ENCODE measurements at places on chromosomes 6 and 20. TPM values are rescaled to one million over a fixed set of nuclear protein-coding genes. Genes with fewer than 3 reads are reported as not detected.

DNA sequence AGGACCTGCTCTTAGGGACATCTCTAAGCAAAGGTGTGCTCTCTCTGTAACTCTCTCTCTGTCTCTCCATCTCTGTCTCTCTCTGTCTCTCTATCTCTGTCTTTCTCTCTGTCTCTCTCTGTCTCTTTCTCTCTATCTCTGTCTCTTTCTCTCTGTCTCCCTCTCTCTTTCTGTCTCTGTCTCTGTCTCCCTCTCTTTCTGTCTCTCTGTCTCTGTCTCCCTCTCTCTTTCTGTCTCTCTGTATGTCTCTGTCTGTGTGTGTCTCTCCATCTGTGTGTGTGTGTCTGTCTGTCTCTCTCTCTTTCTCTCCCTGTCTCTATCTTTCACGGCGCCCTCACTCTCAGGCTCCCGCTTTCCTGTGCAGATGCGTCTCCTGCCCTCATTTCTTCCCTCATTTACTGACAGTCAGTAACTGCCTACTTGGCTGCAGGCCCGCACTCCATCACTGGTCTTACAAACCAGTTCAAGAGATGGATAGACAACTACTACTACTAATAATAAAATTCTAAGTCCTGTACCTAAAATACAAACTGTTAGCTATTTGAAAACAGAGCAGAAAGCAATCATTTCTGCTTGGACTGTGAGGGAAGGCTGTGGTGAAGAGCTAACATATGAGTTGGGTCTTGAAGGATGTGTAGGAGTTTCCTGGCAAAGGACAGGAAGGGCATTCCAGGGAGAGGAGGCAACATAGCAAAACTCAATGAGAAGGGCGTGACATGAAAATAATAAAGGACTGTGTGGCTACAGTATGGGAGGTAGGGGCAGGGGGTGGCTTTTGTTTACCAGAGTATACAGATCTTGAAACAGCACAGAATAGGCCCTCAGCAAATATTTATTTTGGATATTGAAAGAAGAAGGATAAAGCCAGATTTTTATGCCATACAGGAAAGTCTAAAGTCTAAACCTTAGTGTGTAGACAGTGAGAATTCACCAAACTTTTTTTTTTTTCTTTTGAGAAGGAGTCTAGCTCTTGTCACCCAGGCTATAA is 67.8 kb upstream of the TAB2 start:
- no peak for DNase-seq

GRCh38 chr6:43871933-43872332 is 101.9 kb downstream of the VEGFA start:
- DNase-seq = no peak

DNA sequence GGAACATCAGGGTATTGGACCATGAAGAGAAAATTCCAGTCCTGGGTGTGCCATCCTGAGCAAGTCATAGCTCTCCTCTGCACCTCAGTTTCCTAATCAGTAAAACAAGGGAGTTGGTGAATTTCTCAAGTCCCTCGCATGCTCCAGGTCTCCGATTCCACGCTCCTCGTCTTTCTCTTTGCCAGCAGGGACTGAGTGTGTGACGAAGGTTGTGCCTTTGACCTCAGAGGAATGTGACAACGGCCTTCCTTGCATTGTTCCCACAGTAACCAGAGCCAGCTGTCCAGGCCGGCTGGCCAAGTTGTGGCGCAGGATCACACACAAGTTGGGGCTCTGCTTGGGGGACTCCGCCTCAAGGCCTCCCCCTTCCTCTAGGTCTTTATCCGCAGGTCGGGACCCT is 217.3 kb downstream of the ATXN1 start:
- no peak for DNase-seq

DNA sequence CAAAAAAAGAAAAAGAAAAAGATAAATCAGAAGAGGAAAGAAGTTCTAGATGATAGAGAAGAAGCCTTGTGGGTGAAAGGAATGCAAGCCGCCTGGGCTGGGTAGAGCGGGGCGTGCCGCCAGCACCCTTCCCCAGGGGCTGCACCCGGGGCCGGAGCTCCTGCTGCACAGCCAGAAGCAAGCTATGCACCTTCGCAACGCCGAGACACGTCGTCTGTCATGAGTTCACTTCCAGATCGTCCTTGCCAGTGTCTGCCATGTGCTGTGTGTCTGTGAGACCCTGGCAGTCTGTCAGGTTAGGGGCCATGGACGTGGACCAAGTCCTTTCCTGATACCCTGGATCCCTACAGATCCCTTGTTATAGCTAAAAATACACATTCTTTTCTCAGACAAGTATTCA is 25.5 kb upstream of the ADRM1 start:
- no peak for DNase-seq

LY86 gene
- 2.3 TPM for total RNA-seq

GRCh38 chr6:3513416-3513815 is 56.6 kb upstream of the SLC22A23 start:
- no peak for DNase-seq

ZSCAN16 gene
- 2.9 TPM for total RNA-seq

DNA sequence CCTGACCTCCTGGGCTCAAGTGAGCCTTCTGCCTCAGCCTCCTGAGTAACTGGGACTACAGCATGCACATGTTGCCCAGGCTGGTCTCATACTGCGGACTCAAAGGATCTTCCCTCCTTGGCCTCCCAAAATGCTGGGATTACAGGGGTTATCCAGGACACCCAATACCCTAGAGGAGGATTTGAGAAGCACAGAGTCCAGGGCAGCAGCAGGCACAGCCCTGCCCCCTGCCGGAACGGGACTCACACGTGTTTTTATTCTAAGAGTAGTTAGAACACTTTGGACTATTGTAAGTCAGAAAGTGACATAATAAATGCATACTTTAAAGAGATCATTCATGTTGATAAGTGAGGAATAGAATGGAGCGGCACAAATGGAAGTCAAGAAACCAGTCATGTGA is 80.2 kb downstream of the C6orf118 start:
- DNase-seq = no peak

EYS gene
- total RNA-seq = not detected

ABHD12 gene
- 37.6 TPM for total RNA-seq

DNA sequence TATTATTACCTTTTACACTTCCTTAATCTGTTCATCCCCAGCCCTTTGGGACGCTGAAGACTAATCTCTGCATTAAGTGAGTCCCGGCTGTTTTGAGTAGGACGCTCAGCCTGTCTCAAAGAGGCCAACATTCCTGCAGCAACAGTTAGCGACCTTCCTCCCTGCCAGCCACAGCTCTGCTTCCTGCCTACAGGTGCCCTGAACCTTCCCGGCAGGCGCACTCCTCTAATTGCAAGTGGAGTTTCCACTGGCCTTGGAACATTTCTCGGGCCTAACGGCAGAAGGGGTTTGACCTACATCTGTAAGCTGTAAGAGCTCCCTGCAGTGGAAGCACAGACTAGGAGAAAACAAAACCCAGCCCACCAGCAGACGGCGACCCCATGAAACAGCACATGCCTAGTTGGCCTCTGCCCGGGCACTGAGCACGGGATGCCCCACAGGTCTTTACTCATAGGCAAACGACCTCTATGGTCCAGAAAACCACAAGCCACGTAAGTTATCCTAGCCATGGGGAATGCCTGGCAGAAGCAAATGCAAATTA is 137.9 kb downstream of the DTNBP1 start:
- no peak for DNase-seq

GRCh38 chr6:42864602-42865001 is 14.8 kb upstream of the RPL7L1 start:
- no peak for DNase-seq

SNAP25 gene
- total RNA-seq = 19.8 TPM

GDAP1L1 gene
- total RNA-seq = 1.6 TPM

- DNase-seq = no peak
Measured at GRCh38 chr6:75946146-75946831, 126.2 kb downstream of the IMPG1 start.

DNA sequence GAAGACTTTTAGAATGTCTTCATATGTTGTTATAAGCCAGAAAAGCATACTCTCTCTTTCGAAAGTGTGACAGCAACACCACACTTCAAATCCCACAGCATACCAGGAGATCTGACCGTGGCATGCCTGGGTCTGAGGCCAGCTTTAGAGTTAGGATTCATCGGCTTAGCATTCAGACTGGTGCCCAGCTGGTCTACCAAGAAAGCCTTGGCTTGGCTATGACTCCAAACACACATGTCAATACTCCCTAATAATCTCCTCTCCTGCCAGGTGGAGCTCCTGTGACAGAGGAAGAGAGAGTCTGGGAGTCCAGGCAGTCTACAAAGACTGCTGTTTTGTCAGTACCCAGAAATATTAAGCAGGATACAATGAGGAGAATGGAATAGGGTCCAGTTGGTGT is 77.1 kb upstream of the MAN1A1 start:
- no peak for DNase-seq

PPP1R3G gene
- 2.9 TPM for total RNA-seq

OPRL1 gene
- 0.30 TPM for total RNA-seq

DNA sequence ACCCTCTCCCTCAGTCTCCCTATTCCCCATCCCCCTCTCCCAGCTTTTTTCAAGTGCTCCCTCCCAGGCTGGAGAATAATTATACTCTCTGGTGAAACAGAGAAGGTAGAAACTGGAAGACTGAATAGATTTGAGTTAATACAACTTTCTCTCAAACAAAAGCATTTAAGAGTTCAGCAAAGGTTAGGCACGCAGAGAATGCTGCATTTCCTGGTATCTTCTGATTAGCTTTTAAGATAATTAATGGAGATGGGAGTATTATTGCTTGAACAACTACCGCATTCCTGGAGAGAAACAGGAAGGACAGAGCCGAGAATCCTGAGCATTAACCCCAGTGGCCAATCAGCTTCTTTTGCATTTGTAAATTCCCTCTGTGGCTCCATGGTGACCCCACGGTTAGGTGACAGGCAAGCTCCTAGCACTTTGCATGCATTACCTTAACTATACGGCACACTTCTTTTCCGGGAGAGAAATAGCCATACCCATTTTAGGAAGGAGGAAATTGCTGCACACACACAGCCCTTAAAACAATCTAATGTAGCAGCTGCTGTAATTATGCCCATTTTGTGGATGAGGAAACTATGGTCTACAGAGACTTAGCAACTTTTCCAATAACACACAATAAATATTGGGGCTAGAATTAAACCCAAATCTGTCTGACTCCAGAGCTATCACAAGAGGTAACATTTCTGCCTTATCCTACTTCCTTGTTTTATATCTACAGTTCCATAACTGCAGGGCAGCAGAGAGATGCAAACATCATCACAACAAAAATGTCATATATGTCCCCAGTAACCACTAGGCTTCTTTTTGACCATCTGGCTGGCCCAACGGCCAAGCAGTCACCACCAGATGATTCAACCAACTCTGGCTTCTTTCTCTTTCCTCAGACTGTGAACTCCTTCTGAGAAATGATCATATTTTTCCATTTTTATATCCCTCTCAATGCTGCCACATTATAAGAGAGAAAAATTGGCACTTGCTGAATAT is 169.9 kb downstream of the CD24 start:
- DNase-seq = no peak

- no peak for DNase-seq
Measured at GRCh38 chr6:11631008-11631407, 93.5 kb downstream of the TMEM170B start.

COL11A2 gene
- total RNA-seq = 1.2 TPM

GLP1R gene
- not detected for total RNA-seq

DNA sequence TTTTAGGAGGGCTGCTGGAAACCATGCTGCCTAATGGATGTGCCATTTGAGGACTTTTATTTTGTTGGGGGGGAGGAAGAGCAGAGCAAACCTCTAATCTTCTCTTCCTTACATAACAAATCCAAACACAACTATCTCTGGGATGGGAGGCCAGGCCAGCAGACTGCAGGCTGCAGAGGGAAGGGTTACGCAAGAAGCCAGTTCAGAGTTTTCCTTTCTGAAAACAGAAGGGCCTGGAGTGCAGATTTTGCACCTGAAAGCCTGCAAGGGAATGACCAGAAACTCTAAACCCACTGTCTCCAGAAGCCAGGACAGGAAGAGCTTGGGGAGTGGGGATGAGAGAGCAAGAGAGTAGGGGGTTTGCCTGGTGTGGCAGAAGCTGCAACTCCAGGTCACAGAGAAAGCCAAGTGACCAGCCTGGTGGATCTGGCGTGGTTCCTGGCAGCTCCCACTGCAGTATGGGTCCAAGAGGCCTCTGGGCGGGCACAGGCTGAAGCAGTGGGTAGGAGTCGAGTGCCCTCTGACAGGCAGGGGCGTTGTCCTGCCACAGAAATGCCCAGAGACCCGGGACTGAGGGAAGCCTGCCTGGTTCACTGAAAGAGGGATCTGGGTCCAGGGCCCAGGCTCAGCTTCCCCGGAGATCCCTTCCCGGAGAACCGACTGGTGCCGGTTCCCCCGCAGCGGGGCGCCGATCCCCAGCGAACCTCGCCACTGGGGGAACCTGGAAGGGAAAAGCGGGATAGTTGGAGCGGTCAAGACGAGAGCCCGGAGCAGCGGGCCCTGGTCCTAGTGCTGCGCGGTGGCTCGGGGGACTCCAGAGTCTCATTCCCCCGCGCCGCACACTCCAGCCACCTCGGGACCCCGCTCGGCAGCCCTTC is 6.7 kb downstream of the MAFB start:
- DNase-seq = no peak

GRCh38 chr6:34130862-34131261 is 15.0 kb downstream of the GRM4 start:
- DNase-seq = no peak

HLA-DQB1 gene
- 22.2 TPM for total RNA-seq

B3GALT4 gene
- 4.3 TPM for total RNA-seq

DNA sequence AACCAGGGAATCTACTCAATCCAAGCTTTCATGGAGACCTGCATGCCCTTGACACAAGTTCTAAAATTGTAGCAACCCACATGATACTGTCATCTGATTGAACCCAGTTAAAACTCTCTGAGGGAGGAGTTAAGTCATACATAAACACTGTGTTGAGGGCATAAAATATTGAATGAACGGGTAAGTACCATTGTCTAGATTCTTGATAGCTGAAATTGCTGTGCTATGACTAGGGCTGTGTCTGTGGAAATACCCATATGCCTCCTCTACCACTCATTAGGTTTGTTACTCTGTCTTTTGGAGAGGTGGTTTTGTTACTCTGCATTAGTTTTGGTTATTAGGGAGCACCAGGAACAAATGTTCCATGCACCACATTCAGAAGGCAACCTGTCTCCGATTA is 7.6 kb downstream of the ENPP4 start:
- DNase-seq = no peak

COL9A3 gene
- total RNA-seq = 1.7 TPM

- no peak for DNase-seq
Measured at GRCh38 chr6:88476388-88476787, 310.2 kb upstream of the CNR1 start.

- DNase-seq = no peak
Measured at GRCh38 chr6:37109714-37110499, 60.0 kb upstream of the PIM1 start.

DNA sequence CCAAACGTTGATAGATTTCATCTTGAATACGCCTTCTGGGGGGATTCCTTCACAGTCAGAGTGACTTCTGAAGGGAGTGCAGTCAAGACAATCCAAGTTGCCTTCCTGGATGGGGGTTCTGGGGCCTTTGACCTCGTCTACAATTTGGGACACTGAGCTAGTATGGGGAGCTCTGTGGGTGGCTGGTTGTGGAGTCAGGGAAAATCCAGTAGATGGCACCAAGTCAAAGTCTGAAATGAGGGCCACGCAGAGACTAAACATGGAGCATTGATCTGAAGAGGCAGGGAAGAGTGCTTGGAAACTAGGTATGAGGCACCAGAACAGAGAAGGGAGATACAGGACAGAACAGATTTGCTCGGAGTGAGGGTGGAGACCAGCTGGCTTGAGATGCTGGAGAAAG is 43.6 kb upstream of the CCN6 start:
- DNase-seq = no peak
